ENCODE measurements at places on chromosomes 3 and 15.

- DNase-seq = no peak
Observed at GRCh38 chr3:23748398-23749110, 57.2 kb upstream of the UBE2E1 start.

GRCh38 chr3:161969867-161970266, 473.3 kb downstream of the OTOL1 start:
- DNase-seq = no peak

GRCh38 chr3:154095832-154096421, 25.3 kb upstream of the ARHGEF26 start:
- no peak for DNase-seq

DNA sequence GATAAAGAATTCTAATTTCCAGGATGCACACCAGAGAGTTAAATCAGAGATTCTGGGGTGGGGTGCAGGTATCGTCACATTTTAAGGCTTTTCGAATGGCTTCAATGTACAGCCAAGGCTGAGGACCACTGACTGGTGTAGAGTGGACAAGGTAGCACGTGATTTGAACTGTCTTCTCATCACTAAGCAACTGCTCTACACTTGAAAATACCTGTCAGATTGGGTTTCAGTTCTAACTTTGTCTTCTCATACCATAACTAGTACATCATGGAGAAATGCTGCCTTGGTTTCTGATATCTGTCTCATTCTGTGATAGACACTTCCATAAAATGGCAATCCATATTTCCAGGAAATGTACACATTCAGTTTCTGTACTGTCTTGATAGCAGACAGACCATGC, 58.0 kb upstream of the MRPL3 start:
- DNase-seq = no peak

DNA sequence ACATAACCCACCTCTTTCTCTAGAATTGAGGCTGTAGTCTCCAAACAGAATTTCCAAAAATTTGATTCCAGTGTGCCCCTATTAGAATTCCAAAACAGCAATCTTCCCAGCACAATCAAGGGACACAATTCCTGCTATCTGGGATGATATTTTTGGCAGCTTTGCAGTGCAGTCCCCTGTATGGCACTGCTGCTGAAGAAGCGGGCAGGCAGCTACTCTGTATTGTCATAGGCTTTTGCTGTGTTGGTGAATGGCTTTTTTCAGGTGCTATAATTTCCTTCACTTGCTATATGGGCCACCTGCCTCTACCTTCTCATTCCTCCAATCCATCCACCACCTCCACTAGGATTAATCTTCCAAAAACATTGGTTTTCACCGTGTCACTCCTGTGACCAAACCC, 145.5 kb downstream of the VGLL4 start:
- DNase-seq = no peak

DNA sequence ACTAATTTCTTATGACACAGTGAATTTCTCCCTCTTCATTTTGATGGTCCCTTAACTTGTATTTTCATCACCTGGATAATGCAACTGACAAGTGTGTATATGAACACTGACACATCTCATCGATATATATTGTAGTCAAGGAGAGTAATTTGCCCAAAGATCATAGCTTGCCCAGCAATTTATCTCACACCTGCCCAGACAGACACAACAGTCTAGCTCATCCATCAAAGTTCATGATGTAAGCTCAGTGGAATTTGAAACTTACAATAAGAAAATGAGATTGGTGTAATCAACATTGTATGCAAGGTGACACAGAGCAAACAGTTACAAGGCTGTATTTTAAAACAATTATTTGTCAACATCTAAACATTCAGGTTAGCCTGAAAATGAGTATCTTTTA, 805.8 kb downstream of the NAALADL2 start:
- DNase-seq = no peak

DNA sequence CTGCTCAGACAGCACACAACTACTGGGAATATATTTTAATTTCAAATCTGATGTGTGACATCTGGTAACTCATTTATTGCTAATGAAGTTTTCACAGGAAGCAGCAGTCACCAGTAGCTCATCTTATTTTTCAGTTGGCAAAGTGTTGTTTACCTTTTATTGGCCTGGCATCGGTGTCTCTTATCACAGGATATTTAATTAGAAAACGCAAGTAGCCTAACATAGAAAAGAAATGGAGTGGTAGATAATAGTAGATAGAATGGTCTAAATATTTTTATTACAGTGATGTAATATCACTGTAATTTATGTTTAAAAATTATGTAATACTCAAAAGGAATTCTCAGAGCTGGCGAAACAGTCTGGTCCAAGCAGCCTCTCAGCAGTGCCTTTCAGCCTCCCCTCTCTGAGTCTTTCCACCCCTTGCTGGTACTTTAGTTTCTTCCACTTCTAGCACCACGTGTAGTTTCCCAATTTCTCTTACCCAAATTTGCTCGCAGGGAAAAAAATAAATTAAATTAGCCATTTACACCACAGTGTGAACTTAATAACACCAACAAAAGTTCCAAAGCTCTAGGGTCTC, 31.9 kb downstream of the AGTR1 start:
- no peak for DNase-seq

Data from effector CD8-positive, alpha-beta T cell (primary cell).